ENCODE measurements at places on chromosomes 6 and 20.
A peak's percentile ranks its signal among the peaks of the same experiment; 100 is the strongest.

- DNase-seq, result no peak
Observed at GRCh38 chr6:36328600-36328999, 8.1 kb downstream of the BNIP5 start.

- no peak for DNase-seq
Observed at GRCh38 chr6:41976794-41977484, 35.3 kb upstream of the CCND3 start.

DNA sequence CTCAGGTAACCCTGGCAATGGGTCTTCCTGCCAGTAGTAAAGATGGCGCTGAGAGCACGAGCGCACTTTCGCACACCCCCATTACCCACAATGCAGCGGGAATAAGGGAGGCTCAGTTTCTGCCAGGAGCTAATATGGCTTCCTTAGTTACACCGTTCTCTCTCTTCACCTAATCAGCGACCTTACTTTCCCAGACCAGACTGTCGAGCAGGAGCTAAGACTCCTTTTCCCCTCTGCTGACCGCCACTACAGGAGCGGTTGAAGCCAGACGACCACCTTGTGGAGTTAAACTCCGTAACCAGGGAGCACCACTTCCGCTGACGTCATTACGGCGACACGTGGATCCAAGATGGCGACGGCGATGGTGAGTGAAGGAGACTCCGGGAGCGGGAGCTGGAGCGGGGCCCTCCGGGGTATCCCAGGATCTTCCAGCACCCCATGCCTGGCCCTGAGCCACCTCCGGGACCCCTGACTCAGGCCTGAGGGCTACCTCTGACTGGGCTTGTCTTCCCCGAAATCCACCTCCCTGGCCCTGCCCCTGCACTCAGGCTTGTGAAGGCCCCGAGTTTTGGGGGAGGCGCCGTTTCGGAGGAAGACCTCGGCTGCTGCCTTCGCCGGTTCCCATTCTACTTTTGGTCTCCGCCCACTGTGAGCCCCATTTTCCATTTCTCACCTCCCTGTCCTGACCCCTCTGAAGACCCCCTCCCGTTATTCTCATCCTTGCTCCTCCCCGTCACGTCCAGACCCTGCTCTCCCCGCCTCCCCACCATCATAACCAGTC lies at the start of gene TM9SF4:
Gene TM9SF4 (plus strand): TSS at position 323 of the 781 bp plus-strand sequence. CDS start 27 bp downstream, at position 350.
- DNase-seq, result peak; percentile 85

GRCh38 chr6:132354517-132355167 lies 46.6 kb downstream of the MOXD1 start:
- peak; percentile 3 for DNase-seq

- no peak for DNase-seq
Observed at GRCh38 chr6:137471986-137472385, 22.2 kb downstream of the OLIG3 start.

- no peak for DNase-seq
Observed at GRCh38 chr6:142781129-142781528, 163.8 kb downstream of the HIVEP2 start.

- DNase-seq, result no peak
Observed at GRCh38 chr20:51076786-51077685, 54.1 kb upstream of the KCNG1 start.

GRCh38 chr6:129481706-129482105 lies 228.3 kb downstream of the ARHGAP18 start:
- no peak for DNase-seq

- no peak for DNase-seq
Observed at GRCh38 chr6:34476921-34477320, 11.0 kb downstream of the PACSIN1 start.

DNA sequence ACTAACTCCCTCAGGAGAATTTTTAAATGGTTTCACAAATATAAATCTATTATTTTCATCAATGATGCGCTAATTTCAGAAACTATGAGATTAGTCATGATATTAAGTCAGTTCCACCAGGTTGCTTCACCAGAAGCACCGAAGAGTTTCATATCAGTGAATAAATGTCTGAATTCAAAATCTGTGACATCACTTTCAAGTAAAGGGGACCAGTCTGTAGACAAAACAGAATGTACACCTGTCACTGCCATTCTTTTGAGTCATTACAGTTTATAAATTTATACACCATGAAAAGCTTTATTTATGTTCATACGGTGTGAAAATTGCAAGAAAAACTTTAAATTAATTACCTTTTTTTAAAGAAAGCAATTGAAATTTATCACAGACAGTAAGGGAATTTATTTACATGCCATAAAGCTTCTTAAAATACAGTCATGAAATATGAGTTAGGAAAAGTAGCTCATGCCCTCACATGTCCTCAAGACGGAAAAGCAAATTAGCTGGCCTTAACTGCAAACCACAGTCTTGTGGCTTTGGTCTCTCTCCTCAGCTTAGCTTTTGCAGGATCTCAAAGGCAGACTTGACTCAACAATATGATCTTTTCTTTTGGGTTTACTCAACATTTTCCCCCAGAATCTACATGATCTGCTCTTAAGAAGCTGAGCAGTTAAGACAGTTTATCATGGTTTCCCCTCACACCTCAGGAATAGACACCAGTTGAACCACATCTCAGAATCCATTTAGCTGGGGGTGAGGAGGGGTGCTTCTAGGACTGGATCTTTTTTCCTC lies 177.7 kb upstream of the MCHR2 start:
- no peak for DNase-seq

DNA sequence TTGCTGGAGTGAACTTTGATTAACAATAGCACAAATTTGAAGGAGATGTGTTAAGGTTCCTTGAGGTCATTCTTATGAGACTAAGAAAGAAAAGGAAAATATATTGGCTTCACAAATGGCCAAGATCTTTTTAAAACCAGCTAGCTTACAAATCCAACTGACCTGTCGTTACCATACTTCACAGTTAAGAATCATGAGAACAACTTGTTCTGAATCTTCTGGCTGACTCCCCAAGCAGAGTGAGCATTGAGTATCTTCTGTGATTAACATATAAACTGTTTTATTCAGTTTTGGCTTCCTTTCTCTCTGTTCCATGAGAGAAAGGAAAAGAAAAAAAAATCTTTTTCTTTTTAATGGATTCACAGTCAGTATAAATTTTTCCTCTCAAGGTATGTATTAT lies 277.1 kb downstream of the KHDC1L start:
- no peak for DNase-seq

GRCh38 chr6:163306000-163306399 lies 108.5 kb upstream of the QKI start:
- DNase-seq, result no peak

- DNase-seq, result no peak
Observed at GRCh38 chr6:63352069-63352543, 32.3 kb upstream of the LGSN start.

DNA sequence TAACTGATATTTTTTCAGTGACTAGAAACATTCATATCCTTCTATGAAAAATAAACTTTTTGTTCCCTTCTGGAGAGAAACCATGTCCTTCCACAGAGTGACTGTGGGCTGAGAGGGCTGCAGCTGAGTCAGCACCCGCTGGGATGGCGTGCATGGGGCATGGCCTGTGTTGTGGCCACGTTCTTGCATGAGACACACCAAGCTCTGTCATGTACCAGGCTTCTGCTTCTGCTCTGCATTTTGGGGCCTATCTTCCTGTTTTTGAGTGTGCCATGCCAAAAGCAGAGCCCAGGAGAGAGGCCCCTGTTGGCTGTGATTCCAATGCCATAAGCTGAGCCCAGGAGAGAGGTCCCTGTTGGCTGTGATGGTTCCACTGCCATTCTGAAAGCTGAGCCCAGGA lies 10.8 kb downstream of the APMAP start:
- DNase-seq, result no peak
